ENCODE measurements at places on chromosomes 1 and 21.

GRCh38 chr1:109299558-109300343 is 7.1 kb downstream of the MYBPHL start:
- no peak for DNase-seq

DNA sequence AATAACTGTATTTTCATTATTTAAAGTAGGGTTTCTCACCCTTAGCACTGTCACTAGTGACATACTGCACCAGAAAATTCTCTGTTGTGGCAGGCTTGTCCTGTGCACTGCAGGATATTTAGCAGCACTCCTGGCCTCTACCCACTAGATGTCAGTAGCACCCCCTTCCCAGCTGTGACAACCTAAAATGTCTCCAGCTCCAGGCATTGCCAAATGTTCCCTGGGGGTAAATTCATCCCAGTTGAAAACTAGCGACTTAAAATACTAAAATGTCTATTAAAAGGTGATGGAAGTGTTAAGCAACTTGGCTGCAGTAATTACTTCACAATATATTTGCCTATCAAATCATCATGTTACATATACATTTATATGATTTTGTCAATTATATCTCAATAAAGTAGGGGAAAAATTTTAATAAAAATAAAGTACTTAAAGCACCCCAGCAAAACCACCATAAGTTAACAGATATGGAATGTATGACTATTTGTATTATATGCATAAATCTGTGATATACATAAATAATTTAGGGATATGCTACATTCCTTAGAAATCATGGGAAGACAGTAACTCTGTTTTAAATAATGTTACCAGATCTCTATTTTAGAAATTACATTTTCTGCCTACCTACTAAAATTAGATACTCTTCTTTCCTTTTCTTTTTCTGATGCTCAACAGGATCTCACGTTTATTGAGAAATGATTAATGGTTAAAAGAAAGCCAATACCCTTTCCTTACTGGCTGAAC is 74.6 kb downstream of the ARID4B start:
- no peak for DNase-seq

- no peak for DNase-seq
These were observed 120.7 kb downstream of the MAP3K21 start for GRCh38 chr1:233448109-233448689.

GRCh38 chr1:178464566-178464965 is 32.2 kb downstream of the CLEC20A start:
- no peak for DNase-seq

DNA sequence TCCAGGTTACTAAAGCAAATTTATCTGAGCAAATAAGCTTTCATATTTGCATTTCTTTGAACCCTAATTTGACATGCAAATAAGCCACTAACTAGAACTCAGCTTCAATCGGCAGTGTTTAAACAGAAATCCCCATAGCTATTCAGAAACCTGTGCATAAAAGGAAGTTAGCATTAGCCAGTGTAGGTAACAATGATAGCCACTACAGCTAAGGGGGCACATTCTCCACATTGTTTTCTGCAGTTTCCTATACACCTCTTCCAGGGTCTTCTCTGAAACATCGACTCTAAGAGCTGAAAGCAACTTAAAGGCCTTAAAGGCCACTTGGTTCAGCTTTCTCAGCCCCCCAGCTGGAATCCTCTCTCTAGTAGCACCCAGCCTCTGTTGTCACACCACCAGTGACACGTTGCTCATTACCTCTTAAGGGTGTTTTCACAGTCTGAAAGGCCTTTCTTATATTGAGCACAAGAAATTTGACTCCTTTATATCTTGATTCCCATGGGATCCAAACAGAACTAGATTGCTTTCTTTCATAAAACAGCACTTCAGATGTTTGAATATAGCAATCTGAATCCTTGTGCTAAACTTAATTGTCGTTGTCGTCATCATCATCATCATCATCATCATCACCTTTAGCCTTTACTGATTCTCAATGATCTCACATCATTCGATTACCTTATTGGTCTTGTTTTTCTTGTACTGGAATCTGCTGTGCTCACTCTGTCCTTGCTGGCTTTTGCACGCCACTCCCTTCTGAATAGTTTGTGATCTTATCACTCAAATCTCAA is 93.9 kb upstream of the DAB1 start:
- DNase-seq: no peak

- DNase-seq: no peak
These were observed 6.0 kb downstream of the TARS2 start for GRCh38 chr1:150493175-150493574.

GRCh38 chr1:245748646-245749045 is 593.9 kb downstream of the KIF26B start:
- no peak for DNase-seq

DNA sequence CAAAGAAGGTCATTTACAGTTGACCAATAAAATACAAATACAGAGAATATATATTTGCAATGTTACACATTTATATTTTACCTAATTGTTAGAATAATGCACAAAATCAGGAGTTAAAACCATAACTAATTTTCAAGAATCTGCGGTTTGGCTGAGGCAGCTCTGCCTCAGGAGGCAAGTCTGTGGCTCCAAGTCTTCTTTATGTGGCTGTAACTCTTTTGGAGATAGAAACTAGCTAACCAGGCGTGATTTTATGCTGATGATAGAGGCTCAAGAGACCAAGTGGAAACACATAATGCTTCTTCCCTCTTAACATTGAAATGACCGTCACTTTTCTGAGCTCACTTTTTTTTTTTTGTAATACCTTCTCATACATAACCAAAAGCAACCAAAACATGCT is 744.7 kb upstream of the CXADR start:
- no peak for DNase-seq

DNA sequence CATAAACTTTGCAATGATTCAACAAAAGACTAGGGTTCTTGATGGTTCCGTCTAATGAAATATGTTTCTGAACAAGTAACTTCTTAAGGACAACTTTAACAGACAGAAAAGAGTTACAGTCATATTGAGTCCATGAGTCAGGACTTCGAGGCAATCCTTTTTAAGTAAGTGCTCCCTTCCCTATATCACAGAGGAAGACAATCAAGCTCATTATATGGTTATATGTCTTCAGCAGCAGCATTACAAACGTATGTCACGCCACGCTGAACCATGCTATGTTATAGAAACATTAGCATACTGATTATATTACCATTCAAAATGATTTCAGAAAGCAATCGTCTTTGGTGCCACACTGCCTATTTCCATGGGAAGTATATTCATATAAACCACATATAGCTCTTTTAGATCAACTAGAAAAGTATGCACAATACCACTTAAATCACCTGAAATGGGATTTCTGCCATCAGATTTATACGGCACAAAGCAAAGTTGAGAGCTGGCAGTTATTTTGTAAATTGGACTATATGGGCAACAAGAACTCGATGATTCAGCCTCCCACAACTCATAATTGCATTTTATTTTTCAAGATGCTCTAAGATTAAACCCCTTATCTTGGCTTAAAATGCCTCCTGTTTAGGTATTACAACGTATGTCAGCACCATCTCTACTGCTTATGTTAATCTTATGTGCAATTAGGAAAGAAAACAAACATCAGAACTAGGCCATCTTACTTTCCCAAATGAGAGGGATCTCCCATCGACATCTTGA is 111.3 kb upstream of the SAMSN1 start:
- DNase-seq: no peak

DNA sequence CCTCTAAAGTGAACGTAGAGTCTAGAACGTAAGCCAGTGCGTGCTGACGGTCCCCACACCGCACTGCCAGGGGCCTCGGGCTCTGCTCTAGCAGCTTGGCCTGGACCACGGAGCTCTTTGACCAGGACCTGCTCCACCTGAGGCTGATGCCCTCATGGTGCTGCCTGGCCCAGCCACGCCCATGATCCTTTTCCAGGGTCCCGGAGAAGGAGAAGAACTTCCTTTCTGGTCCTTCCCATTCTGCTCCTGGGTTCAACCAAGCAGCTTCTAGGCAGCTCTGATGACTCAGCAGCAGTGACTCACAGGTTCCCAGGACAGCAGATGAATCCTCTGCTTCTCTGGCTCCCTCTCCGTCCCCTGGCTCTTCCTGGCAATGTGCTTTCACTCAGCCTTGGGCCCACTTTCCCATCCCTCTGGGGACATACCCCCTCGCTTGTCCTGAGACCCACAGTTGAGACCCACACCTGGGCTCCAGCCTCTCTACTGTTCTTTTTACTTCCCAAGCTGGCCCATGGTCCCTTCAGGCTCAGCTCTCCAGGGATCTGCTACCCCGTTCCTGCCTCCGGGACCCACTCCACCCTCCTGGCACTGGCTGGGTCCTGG is 246.3 kb upstream of the RAB4A start:
- no peak for DNase-seq

DNA sequence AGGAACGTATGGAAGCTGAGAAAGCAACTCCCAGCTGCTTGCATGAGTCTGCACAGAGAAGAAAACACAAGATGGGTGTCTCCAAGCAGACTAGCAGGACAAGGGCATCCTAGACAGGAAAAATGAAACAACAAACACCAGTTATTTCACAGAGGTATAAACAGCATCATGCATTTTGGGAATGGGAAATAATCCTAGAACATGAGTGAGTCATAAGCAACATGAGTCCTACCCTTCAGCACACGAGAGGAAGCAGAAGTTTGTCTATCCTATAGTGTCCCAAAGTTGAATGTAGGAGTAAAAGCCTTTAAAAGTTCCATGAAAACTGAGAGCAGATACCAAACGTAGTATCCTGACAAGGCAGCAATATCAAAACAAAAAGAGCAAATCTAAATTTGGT is 11.3 kb upstream of the FRRS1 start:
- DNase-seq: no peak

- no peak for DNase-seq
These were observed 345.4 kb upstream of the NCAM2 start for GRCh38 chr21:20652846-20653245.

- no peak for DNase-seq
These were observed 1.9 kb upstream of the LHX8 start for GRCh38 chr1:75132242-75132811.

DNA sequence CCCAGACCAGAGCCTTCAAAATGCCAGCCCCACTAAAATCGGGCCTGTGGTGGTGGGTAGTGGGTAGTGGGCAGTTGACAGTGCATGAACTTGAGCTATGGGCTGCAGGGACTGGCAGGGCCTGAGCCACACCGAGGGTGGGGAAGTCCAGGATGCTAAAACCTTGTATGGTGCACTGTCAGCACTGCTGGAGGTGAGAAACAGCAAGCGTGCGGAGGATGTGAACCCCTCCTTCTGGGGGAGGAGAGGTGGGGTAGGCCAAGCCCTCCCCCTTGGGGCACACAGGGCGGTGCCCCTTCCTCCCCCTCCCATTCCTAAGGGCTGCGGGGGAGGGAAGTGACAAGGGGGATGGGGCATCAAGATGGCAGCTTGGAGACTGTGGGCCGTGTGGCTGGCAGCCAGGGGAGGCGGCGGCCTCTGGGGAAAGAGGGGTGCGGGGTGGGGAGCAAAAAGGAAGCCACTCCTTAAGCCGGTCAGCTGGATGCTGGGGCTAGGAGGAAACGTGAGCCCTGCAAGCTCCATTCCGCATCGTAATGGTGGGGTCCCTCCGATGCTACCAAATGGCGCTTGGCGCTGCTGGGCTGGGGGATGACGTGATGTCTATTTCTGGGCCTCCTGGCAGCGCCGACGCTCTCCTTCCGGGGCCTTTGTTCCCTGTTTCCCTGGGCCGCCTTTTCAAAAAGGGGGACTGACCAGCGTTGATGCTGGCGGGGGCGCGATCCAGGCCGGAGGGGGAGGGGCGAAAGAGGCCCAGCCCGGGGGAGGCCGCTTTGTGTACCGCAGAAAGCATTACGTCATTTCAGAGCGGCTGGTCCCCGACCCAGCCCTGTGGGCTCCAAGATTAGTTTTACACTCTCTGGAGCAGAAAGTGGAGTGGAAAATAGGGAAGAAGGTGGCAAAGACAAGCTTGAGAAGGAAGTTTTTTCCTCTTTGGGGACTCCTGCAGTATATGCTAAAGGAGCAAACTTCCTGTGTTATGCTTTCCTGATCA is 809 bp downstream of the SYT11 start:
- DNase-seq: no peak

- DNase-seq: no peak
These were observed 62.2 kb downstream of the NOS1AP start for GRCh38 chr1:162131400-162132321.

- no peak for DNase-seq
These were observed 2.8 kb downstream of the ITPKB start for GRCh38 chr1:226736001-226736907.

DNA sequence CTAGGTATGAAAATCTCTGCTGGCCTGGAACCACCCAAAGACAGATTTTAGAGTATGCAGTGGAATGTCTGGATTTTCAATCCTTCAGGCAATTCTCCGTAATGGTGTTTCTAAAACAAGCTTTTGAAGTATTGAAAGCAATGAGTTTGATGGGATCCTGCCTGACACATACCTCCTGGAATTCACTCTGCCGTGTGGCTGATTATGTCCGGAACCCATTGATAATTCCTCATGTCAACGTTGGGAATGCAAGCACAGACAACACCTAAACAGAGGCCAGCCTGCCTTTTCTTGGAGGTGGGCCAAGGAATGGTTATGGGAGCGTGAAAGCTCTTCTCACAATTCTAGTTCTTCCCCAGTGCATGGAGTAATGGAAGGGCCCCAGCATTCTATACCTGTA is 168.9 kb upstream of the HMCN1 start:
- DNase-seq: no peak

DNA sequence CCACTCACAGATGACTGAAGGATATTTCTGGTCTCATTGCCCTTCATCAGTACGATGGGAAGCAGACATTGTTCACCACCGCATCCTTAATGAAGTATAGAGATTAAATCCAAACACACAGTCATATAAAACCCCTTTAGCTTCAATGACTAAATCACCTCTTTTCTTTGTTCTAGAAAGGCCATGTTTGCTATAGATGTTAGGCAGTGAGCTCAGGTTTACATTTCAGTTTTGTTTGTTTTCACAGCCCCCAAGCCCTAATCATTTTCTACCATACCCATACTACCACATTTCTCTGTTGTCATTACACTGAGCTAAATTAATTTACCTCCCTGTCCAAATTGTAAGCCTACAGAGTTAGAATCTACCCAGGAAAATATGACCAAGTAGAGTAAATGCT is 385.1 kb downstream of the NTNG1 start:
- DNase-seq: no peak
